ENCODE measurements at places on chromosomes 11 and 22. TPM values are rescaled to one million over a fixed set of nuclear protein-coding genes. Genes with fewer than 3 reads are reported as not detected.
A peak's percentile ranks its signal among the peaks of the same experiment; 100 is the strongest.

KRTAP5-8 gene
- not detected for total RNA-seq

DNA sequence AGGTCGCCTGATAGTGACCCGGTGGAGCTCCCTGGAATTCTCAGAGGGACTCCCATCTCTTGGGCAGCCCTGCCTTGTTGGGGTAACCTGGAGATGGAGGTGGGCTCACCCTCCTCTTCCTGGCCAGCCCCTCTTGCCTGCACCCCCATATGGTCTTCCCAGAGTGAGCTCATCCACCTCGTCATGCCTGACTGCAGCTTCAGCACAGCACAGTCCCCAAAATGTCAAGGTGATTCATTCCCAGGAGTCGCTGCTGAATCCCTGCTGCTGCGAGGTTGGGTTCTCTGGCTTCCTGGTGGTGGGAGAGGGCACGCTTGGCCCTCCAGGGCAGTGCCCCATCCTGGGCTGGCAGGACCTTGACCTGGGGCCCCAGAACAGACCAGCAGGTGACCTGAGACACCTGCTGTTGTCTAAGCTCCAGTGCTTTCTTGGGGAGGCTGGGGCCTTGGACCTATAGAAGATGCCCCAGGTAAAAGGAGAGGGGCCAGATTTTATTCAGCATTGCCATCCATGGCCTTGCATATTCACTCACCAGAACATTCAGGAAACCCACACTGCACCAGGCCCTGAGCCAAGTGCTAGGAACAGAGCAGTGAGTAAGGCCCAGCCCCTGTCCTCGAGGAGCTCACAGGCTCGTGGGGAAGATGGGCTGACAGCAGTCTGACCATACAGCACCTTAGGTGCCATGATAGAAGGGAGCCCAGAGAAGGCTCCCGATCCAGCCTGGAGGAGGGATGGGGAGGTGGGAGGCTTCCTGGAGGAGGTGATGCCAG, 72.9 kb downstream of the CACNA1I start:
- H3K4me3 ChIP-seq = no peak overlapping the region
- H3K27me3 ChIP-seq = no peaks in the 10 kb centered on the region
- DNase-seq = no peak
- no peak overlapping the region for H3K27ac ChIP-seq

- H3K36me3 ChIP-seq = no peaks in the 10 kb centered on the region
- no peak overlapping the region for H3K27ac ChIP-seq
- no peaks in the 10 kb centered on the region for H3K27me3 ChIP-seq
- H3K4me3 ChIP-seq = no peak overlapping the region
Observed at GRCh38 chr11:20351136-20351535, 12.4 kb upstream of the HTATIP2 start.

- no peak overlapping the region for H3K4me3 ChIP-seq
- H3K36me3 ChIP-seq = no peaks in the 10 kb centered on the region
- no peaks in the 10 kb centered on the region for H3K27me3 ChIP-seq
- peaks cover 12% of the 10 kb centered on the region for H3K4me1 ChIP-seq
Observed at GRCh38 chr11:76234021-76234415, 27.7 kb upstream of the WNT11 start.

ANO9 gene
- 1.0 TPM for total RNA-seq

DNA sequence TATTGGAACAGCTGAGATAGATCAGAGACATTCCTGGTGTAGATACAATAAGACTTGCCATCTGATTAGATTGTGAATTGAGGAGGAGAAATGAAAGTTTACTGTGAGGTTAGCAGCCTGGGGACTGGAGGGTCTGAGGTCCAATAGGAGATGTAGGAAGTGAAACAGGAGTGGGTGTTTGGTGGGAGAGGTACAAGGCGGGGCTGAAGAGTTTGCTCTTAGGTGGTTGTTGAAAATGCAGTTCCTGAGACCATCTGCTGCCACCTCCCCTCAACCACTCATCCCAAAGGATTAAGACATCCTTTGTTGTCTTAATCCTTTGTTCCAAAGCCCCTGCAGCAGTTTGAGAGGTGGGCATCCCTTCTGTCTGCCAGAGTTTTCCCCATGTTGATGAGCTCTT, 14.8 kb downstream of the PIWIL4 start:
- H3K27ac ChIP-seq = no peak overlapping the region
- DNase-seq = no peak
- H3K27me3 ChIP-seq = no peaks in the 10 kb centered on the region
- no peaks in the 10 kb centered on the region for H3K36me3 ChIP-seq
- no peaks in the 10 kb centered on the region for H3K4me1 ChIP-seq

CRYBB3 gene
- total RNA-seq = 0.70 TPM

- H3K27me3 ChIP-seq = no peaks in the 10 kb centered on the region
- peak; percentile 76 for DNase-seq
Observed at GRCh38 chr11:63609536-63609935, 4.7 kb downstream of the PLAAT3 start.

DNA sequence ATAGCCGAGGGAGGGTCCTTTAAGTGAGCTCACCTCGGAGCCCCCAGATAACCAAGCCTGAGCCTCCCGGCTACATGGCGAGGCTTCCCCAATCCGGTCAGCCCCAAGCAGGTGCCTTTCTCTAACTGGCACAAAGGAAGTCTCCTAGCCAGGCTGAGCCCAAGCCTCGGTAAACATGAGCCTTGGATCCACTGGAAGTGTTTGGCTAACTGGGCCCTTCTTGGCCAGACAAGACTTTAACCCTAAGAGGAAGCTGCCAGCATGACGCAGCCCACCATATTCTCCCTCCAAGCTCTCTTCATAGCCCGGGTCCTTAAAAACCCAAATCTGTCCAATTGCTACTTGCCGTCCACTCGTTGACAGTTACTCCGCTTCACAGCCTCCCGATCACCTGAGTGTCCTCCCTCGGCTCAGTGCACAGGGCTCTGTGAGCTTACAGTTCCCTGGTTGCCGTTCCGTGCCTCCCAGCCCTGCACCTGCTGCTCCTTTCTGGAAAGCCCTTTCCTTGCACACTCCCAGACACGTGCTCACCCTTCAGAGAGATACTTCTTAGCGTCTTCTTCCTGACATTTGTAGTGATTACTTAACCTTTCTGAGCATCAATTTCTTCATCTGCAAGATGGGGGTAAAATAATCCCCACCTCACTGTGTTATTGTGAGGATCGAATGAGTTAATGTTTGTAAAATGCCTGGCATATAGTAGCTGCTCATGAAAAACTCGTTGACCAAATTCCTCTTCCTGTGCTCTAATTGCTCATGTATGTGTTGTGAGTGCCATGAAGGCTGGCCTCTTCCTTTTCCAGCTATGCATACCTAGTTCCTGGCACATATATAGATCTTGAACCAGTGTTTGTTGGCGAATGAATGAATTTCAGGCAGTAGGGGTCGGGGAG, 25.6 kb downstream of the TXN2 start:
- H3K27me3 ChIP-seq = no peaks in the 10 kb centered on the region
- peak overlapping the region; percentile 96 for H3K27ac ChIP-seq
- DNase-seq = no peak
- H3K4me3 ChIP-seq = no peak overlapping the region
- peaks cover 21% of the 10 kb centered on the region for H3K4me1 ChIP-seq
- H3K36me3 ChIP-seq = no peaks in the 10 kb centered on the region

- H3K27me3 ChIP-seq = no peaks in the 10 kb centered on the region
- H3K4me1 ChIP-seq = no peaks in the 10 kb centered on the region
- H3K4me3 ChIP-seq = no peak overlapping the region
- DNase-seq = no peak
- no peaks in the 10 kb centered on the region for H3K36me3 ChIP-seq
Observed at GRCh38 chr11:130979386-130979972, 63.2 kb upstream of the SNX19 start.

MS4A7 gene
- 47.8 TPM for total RNA-seq

DNA sequence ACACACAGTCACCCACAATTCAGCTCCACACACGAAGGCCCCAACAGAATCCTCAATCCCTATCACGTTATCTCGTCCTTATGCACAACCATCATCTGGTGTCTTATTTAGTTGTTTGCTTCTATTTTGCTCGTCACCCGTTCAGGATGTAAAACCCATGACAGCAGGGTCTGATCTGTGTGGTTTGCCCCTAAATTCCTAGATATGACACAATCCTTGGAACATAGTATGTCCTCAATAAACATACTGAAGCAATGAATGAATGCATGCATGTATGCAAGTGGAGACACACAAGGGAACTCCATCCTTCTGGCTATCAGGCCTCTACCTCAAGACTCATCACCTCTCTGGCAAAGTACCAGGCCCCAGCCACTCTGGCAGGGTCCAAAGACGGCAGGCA, 20.2 kb downstream of the STARD10 start:
- peaks cover 76% of the 10 kb centered on the region for H3K4me1 ChIP-seq
- no peak overlapping the region for H3K4me3 ChIP-seq
- H3K27me3 ChIP-seq = no peaks in the 10 kb centered on the region
- H3K27ac ChIP-seq = no peak overlapping the region

DNA sequence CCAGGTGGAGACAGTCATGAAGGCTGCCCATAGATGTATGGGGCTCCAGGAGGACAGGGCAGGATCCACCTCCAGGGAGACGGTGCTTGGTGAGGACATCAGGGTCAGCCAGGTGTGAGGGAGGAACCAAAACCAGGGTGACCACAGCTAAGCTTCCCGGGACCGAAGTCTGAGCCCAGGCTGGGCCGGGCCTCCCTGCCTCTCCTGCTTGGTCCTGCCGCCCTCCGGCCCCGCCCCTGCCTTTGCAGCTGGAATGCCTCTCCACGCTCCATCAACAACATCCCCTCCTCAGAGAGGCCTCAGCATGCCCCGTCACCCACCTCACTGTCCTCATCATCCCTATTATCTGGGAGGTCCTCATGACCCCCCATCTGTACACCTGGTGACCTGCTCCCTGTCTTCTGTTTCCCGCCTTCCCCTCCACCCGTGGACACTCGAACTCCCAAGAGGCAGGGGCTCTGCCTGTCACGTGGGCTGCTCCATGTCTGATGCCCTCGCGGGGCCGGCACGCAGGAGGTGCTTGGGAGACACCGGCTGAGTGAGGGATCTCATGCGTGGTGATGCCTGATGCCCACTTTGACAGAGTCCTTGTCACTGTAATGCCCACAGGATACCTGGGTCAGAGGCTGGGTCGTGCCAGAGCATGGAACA, 59.4 kb downstream of the RTL6 start:
- H3K4me3 ChIP-seq = no peak overlapping the region
- H3K4me1 ChIP-seq = no peaks in the 10 kb centered on the region
- H3K27ac ChIP-seq = no peak overlapping the region
- no peaks in the 10 kb centered on the region for H3K36me3 ChIP-seq
- no peaks in the 10 kb centered on the region for H3K27me3 ChIP-seq

PNPLA3 gene
- total RNA-seq = 62.3 TPM

DNA sequence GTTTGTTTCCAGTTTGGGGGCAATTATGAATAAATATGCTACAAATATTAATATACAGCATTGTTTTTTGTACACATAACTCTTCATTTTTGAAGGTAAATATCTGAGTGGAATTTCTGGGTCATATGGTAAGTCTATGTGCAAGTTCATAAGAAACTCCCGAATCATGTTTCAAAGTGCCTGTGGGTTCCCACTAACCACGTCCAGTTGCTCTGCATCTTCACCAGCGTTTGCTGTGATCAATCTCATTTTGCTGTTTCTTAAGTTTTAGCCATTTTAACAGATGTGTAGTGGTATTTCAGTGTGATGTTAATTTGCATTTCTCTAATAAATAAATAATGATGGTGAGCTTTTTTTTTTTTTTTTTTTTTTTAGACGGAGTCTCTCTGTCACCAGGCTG, 14.2 kb upstream of the CSRP3 start:
- H3K27ac ChIP-seq = no peak overlapping the region
- H3K4me3 ChIP-seq = no peak overlapping the region
- no peaks in the 10 kb centered on the region for H3K36me3 ChIP-seq
- no peak for DNase-seq

C1QTNF4 gene
- not detected for total RNA-seq
